ENCODE measurements at places on chromosomes 7 and 10. TPM values are rescaled to one million over a fixed set of nuclear protein-coding genes. Genes with fewer than 3 reads are reported as not detected.

DNA sequence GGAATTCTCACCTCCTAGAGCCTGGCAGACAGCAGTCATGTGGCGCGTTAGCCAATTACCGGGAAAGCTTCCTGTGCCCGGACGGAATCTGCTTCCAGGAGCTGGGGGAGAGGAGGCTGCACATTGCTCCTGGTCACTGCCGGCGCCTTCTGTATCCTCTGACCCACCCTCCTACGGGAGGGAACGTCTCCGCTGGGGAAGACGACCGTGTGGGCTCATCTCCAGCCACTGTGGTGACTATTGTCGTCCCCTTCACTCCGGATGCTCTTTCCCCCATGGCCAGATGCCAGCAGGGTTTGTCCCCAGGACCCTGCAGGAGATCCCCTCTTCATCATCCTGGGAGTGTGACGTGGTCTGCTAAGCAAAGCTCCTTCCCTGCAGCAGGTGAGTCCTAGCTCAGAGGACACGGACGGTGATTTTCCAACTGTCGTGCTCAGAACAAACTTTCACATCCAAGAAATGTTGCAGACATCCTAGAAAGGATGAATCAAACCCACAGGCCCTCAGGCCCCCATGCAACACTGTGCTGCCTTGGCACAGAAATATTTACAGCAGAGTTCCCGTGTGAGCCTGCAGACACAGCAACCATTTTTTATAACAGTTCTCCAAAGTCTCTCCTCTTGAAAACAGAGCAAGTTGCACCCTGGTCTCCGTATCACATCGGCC is 29.6 kb upstream of the FAM20C start:
- DNase-seq: no peak

DNA sequence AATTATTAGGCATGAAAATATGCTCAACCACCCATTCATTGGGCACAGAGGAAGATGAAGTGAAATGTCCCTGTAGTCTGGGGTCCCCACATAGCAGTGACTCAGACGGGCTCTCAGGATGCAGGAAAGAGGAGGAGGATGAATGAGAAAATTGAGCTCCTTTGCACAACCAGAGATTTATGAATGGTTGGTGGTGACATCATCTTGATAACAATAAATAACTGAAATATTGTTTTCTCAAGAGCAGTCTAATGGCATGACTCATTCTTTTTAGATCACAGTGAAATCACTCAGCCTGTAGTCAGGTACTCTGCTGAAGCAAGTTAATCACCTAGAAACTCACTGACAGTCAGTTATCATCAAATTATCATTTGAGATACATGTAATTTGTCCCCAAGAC is 254.1 kb downstream of the RELN start:
- no peak for DNase-seq

GRCh38 chr10:79093658-79094411 is 25.1 kb downstream of the ZMIZ1 start:
- DNase-seq: no peak

DNA sequence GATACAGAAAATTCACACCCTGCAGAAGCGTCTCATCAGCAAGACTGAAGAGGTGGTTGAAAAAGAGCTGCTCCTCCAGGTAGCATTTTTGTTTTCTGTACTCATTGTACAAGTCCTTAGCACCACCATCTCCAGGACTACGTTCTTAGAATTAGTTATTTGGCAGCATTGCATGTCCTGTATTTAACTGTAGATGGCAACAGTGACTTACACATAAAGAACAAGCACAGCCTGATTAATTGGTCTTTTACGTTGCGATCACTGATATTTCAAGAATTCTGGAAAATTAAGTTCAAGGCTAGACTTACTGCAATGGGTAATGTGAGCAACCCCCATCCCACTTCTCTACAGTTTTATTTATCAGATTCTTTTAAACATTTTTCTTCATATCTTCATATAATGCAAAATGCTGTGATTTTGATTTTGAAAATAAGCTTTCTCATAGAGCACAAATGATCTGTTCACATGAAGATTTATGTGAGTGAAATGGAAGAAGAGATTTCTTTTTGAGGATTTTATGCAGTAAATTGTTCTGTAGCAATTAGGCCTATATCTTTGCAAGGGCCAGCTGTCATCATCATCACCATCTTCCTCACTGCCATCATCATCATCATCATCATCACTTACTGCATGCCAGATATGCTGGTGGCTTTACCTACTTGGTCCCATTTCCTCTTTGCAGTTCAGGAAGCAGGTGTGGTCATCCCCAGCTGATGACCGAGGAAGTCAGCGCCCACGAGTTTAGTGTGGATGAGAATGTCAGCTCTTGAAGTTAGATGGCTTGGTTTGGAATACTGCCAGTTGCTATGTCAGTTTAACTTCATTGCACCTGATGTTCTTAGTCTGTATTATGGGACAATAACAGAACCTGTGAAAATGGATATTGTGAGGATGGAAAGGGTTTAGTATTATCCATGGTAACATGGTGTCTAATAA is 53.4 kb downstream of the CFAP58 start:
- DNase-seq: no peak

DNA sequence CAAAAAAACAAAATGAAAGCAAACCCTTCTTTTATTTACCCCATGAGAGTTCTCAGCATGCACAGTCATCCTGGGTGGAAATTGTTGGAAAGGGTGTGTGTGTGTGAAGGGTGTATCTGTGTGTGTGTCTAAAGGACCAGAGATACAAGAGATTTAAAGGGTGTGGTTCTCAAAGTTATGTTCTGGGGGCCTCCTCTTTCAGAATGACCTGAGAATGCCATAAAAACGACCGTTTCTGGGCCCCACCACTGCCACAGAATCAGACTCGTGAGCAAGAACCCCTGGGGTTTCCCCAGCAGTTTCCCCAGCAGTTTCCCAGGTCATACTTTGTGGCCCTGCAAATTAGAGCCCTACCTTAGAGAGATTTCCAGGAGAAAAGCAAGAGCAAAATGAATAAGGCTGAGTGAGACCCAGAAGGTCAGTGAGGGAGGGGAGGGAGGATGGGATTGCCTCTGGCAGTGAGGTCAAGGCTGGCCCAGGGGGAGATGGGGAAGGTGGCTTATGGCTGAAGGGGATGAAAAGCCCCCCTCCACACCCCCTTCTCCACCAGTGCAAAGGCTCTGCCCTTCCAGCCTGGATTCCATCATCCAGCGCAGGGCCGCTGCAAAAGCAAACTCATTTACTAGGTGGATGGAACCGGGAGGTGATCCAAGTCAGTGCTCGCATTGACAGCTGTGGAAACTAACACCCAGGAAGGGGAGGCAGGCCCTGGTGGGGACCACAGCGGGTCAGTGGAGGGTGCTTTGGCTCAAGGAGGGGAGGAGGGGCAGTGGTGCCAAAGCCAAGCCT is 10.2 kb downstream of the PYROXD2 start:
- DNase-seq: no peak

DNA sequence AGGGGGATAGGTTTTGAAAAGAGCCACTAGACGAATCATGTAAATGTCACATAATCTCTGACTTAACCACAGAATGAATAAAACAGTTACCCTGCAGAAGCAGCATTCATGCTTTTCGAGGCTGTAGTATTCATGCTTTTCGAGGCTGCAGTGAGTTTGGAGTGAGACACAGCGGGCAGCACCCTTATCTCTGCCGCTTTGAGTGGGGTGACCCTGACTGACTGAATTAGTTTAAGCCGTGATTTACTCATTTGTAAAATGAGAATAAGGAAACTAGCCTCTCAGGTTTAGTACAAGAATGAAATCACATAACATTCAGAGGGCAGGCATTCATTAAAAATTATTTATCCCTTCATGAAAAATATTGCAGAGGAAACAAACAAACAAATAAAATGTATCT is 92.8 kb upstream of the KMT2C start:
- no peak for DNase-seq

SPDYE1 gene
- not detected for total RNA-seq

NRG3 gene
- not detected for total RNA-seq

ZNF438 gene
- 1.9 TPM for total RNA-seq

DOCK1 gene
- total RNA-seq: not detected

CCDC136 gene
- total RNA-seq: 4.5 TPM
